ENCODE measurements at places on chromosomes 2 and 18. TPM values are rescaled to one million over a fixed set of nuclear protein-coding genes. Genes with fewer than 3 reads are reported as not detected.

GRCh38 chr18:75830828-75831227, 403.3 kb upstream of the SMIM21 start:
- no peak for DNase-seq

GRCh38 chr2:60707750-60708371, 48.2 kb upstream of the PAPOLG start:
- DNase-seq: no peak

DNA sequence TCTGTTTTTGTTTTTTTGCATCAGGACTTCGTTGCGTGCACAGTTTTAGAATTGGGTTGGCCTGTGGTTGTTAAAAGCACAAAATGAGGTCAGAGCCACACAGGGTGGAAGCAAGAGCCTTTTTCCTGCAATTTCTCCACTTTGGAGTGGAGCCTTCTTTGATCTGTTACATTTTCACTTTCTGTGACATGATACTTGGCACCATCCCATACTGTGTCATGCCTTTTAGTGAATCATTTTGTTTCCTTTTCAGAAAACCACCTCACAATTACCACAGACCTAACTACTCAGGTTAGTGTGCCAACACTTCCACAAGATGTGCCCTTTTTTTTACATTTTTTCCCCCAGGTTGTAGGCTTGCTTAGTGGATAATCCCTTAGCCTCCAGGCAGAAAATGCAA, 32.5 kb downstream of the MERTK start:
- DNase-seq: no peak

CTDSP1 gene
- total RNA-seq: 141 TPM

DNA sequence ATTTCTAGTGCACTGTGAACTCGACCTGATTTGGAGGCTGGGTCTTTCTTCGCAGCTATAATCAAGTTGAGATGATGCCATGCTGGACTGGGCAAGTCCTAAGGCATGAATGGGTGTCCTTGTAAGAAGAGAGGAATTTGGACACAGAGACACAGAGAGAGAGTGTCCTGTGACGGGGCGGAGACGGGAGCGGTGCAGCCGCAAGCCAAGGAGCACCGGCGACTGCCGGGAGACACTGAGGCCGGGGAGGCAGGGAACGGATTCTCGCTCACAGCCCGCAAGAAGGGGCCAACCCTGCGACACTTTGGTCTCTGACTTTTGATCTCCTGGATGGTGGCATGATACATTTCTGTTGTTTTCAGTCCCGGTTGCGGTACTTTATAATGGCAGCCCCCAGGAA, 22.4 kb upstream of the MBP start:
- DNase-seq: no peak

- peak; percentile 16 for DNase-seq
Observed at GRCh38 chr18:66616523-66616983, 12.7 kb upstream of the CDH19 start.

SMPD4 gene
- 32.3 TPM for total RNA-seq

DNA sequence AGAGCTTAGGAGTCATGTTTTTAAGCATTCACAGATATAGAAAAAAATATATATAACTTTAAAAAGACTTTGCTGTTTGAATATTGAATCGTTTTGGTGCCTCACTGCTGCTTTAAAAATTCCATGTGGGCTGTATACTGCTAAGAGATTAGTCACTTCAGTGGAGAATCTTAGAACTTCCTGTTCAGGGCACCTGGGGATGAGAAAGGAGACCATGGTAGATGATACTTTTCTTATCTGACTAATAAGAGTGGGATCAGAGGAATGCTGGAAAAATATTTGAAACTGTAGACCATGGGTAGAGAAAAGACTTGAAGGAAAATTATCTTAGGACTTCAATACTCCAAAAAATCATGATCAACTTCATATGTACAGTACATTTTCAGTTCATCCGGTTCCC, 442.2 kb upstream of the SETBP1 start:
- no peak for DNase-seq

DNA sequence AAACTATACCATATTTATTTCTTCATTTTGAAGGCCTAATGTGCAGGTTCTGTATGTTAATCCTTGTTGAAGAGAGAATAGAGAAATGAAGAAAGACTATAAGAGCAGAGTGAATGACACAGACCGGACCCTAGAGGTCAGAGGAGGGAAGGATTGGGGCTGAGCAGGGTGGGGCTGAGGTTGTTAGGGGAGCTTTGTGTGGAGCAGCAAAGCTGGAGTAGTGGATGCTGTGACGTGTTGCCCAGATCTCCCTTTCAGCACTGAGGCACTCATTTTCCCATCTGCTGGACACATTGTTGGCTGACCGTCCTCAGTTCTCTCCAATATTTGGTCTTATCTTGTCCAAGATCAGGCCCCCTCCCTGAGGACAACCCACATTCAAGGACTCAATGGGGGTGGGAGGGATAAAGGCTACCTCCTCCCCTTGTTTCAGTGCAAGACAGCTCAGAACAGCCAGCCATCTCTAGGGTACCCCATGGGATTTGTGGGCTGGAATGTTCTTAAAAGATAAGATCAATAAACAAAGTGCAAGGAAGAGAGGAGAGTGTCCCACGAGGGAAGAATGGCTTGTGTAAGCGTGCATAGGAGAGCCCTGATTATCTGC, 143.6 kb downstream of the TDRD15 start:
- DNase-seq: no peak

DNA sequence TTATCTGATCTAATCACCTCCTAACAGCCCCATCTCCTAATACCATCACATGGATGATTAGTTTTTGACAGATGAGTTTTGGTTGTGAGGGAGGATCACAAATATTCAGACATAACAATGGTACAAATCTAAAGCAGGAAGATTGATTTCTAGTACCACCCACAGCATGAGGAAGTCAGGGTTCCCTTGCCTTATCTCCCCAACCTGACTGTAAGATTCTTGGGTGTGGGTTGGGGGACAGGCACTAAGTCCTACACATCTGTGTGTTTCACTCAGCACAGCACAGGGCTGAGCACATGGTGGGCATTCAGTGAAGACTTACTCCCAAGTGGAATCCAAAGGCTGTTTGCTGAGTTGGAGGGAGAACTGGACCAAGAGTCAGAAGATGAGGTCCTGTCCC, 93.8 kb upstream of the CXCR4 start:
- no peak for DNase-seq

GRCh38 chr18:3281456-3282400, 19.8 kb downstream of the MYL12B start:
- no peak for DNase-seq

MROH2A gene
- not detected for total RNA-seq

GRCh38 chr2:214192711-214193110, 218.1 kb upstream of the VWC2L start:
- no peak for DNase-seq

DNA sequence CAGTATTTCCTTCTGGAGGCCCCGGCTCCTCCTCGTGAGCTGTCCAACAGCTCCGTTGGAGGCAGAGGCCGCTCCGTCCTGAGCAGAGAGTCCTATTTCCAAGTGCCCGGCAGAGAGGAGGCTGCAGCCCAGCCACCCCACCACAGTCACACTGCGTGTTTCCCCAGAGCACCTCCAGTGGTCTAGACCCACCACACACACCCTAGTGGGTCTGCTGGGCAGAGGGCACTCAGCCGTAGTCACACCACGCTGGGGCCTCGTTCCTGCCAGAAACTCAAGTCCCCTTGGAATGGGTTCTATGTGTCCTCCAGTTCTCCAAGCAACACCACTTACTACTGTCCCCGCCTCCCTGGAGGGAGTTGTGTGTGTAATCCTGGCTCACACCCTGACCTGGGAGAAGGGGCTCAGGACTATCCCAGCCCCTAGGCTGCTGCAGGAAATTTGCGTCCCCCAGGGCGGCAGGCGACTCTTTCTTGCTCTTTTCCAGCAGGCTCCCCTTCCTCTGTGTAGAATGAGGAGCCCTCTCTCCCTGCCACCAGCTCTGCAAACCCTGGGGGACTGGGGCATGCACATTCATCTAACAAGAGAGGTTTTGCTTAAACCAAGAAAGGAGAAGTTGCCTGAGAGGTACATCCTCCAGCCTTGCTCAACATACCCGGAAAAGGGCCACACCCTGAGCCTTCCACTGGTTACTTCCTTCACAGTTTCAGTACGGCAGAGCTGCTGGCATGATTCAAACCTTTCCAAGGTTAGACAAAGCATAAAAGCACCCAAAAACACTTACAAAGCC, 114.1 kb downstream of the NDUFA10 start:
- DNase-seq: peak; percentile 63

TNFAIP6 gene
- 3.6 TPM for total RNA-seq

GRCh38 chr2:234469251-234469845, 27.5 kb downstream of the ARL4C start:
- DNase-seq: no peak

DNA sequence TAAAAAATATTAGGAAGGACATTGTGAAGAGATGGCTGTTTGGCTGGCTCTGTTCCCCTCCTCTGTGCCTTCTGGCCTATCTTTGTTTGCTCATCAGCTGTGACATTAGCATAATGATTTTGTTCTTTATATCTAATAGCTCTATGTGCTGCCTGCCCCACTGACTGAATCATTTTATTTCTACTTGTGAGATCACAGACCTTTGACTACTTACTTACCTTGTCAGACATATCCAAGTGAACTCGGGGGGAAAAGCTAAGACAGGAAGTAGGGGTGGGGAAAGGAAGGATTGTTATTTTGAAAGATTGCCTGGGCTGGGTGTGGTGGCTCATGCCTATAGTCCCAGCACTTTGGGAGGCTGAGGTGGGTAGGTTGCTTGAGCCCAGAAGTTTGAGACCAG, 104.2 kb downstream of the ASAP2 start:
- no peak for DNase-seq

GRCh38 chr2:207487650-207488311, 42.0 kb upstream of the CREB1 start:
- no peak for DNase-seq

UGT1A8 gene
- total RNA-seq: not detected

DNA sequence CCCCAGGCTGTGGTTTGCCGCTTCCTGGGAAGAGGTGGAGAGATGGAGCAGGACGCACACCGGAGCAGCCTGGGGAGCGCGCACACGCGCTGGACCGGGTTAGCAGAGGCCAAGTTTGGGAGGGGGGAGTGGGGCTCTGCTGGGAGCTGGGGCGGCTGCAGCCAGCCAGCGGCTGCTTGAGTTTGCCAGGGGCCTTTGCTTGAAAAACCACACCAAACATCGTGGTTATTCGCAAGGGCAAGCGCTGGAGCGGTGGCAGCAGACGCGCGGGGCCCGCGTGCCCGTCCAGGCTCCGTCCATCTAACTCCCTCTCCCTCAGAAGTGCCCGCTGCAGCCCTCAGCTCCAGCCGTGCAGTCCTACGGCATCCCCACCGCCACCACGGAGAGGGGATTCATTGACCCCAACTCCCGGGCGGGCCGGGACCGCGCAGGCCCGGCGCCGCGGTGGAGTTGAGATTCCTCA, 4.6 kb downstream of the PTGR3 start:
- DNase-seq: no peak

DNA sequence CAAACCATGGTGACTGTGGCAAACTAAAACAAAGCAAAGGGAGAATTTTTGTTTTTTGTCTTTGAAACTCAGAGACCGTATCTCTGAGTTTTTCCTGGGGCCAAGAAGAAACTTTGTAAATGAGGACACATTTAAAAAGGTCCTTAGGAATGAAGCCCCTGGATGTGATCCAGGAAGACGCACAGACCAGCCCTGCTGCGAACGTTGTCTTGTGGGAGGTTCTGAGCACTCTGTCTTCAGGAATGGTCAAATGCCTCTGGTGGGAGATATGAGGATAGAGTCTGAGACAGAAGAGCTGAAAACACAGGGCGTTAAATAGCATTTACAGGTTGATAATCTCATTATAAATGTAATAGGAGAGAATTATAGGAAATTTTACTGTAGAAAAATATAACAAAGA, 893.5 kb upstream of the KLHL29 start:
- no peak for DNase-seq

GRCh38 chr2:238287737-238288649, at the start of gene PER2:
Gene PER2, minus strand, starts transcription at chr2:238288610. Its CDS starts 10,674 bp downstream, at chr2:238277936.
- DNase-seq: peak; percentile 90

GRCh38 chr2:26564121-26564644, 77.0 kb downstream of the CIB4 start:
- DNase-seq: peak; percentile 14

DNA sequence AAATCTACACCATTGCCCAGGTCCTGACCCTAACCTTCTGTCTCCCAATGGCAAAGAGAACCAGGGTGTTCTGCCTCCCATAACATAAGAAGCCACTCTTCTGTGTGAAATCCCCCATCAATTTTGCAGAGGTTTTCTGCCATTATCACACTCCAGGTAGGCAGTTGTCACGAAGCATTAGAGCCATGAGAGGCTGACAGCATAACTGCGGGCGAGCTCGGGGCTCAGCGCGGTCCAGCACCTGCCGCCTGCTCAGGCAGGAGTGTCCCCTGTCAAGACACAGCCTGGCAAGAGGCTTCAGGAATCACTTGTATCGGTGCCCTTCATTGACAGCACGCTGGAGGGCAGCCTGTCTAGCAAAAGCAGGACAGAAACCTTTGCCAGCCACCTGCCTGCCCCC, 251.2 kb downstream of the SATB2 start:
- no peak for DNase-seq

DNA sequence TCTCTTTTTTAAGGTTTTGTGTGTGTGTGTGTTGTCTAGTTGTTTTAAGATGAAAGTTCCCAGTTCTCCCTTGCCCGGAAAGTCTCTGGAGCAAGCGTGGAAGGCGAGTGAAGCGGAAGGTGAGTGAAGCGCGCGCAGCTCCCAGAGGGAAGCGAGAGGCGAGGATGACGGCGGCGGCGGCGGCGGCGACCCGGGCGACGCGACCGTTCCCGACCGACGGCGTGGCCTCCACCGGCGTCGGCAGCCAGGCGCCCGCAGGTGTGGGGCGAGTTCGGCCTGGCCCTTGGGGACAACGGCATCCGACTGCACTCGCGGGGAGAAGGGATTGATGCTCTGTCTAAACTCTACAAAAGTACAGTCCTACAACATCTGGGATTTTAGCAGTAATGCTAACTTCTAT, 321.9 kb downstream of the CELF4 start:
- no peak for DNase-seq

DNA sequence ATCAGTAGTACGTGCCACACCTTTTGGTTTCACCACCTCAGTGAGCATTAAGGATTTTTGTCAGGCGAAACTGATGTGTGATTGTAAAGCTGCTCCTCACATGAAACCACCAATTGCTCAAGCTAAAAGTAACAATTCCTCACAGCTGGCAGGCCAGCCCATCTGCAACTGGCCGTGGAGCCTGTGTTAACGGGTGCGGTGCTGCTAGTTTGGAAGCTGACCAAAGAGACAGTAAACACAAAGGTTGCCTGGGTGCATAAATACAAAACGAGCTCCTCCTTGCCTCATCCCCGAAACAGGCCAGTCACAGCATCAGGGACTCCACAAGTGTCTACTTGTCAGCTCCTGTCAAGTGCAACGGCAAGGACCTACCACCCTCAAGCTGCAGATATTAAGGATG, 32.0 kb downstream of the LGALSL start:
- DNase-seq: no peak

DNA sequence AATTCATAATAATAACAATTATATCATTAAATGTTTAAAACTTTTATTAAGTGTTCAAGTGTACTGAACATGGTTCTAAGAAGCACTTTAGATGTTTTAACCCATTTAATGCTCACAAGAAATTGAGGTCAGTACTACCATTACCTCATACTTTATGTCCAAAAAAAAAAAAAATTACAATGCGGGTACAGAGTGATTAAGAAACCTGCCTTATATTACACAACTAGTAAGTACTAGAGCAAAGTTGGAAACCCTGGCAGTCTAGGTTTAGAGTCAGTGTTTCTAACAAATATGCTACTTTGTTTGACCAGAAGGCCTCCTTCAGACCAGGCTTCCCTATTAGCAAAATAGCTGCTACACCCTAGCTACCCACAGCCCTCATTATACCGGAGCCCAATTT, 28.5 kb downstream of the PLEKHM3 start:
- no peak for DNase-seq

CD226 gene
- 3.2 TPM for total RNA-seq

Data from aorta (tissue), 5 donors.